ENCODE measurements at places on chromosomes 12 and 14. TPM values are rescaled to one million over a fixed set of nuclear protein-coding genes. Genes with fewer than 3 reads are reported as not detected.

Gene KLRC4
- not detected for total RNA-seq

Gene TMPRSS12
- not detected for total RNA-seq

Gene RAD9B
- total RNA-seq: 1.3 TPM

Gene RPL10L
- total RNA-seq: 0.43 TPM

Gene RTL1
- not detected for total RNA-seq

Gene PRR4
- 3.5 TPM for total RNA-seq

Gene P2RX2
- total RNA-seq: not detected

Gene TMTC1
- 33.2 TPM for total RNA-seq

Gene BDKRB2
- 105 TPM for total RNA-seq

Gene SIX1
- total RNA-seq: under 0.01 TPM

Gene PTGDR
- 0.32 TPM for total RNA-seq

Gene SIX6
- total RNA-seq: not detected

Gene PRKAB1
- 16.0 TPM for total RNA-seq

Gene MAPK1IP1L
- 49.2 TPM for total RNA-seq

Gene NOVA1
- total RNA-seq: 1.9 TPM

Gene PMCH
- total RNA-seq: not detected

Gene RHEBL1
- total RNA-seq: 0.64 TPM

Gene C1QL4
- total RNA-seq: not detected

Gene LPAR5
- total RNA-seq: not detected

Gene PLBD2
- total RNA-seq: 31.2 TPM

Gene GLIPR1
- 60.0 TPM for total RNA-seq

Gene TAS2R13
- total RNA-seq: 3.9 TPM

Gene APOF
- not detected for total RNA-seq

Gene KCNMB4
- total RNA-seq: 4.2 TPM

Gene LRFN5
- 0.97 TPM for total RNA-seq

Gene HOXC12
- total RNA-seq: under 0.01 TPM

Gene LRP10
- 108 TPM for total RNA-seq

Gene SLC10A1
- not detected for total RNA-seq

Gene TM7SF3
- 62.5 TPM for total RNA-seq

Gene ACOT4
- 1.7 TPM for total RNA-seq

Gene AMDHD1
- not detected for total RNA-seq

Gene CCDC175
- not detected for total RNA-seq

Gene PDZRN4
- total RNA-seq: not detected

Gene ACYP1
- total RNA-seq: 2.9 TPM

Gene SLCO1B1
- total RNA-seq: not detected

Gene RAP1B
- 155 TPM for total RNA-seq
